ENCODE measurements at places on chromosomes 5 and 9.

GRCh38 chr5:61018062-61018461, 73.1 kb downstream of the NDUFAF2 start:
- no peak for DNase-seq

DNA sequence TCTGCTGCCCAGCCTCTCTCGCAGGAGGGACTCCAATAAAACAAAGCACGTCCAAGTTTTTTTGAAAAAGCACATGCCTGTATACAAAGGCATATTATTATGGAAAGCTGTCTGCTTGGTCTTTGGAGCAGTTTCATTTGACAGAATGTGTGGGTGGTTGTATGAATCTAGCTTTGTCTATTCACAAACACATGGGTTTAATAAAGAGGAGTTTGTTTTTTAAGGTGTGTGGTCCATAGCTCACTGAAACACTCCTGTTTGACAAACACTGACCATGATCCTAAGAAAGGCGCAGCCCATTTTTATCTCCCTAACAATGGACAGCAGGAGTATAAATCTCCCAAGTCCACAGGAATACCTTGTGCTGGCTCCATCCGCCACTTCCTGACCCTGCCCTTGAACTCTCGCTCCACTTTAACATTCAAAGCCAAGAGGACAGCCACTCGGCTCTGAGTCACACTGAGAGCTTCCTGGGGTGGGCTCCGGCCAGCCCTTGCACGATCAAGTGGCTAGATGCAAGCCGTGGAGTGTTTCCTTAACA, 371.9 kb downstream of the EBF1 start:
- DNase-seq: no peak

- no peak for DNase-seq
These were observed 24.6 kb upstream of the IFNB1 start for GRCh38 chr9:21102305-21102704.

DNA sequence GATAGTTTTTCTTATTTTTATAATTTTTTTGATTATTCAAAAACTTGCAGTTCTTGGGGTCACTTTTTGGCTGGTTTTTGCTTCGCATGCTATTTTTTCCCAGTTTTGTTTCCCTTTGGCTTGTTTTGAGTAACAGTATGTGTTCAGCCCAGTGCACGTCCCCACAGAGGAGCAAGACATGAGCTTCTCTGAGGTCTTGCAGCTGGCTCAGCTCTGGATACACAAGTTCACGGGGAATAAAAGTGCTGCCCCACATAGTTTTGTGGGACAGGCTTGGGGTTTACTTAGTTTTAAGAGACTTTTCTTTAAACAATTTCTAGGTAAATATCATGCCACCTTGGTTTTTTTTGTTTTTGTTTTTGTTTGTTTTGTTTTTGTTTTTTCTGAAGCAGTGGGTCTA, 297.8 kb upstream of the IRX1 start:
- DNase-seq: no peak

- DNase-seq: no peak
These were observed 82.5 kb downstream of the LRRC70 start for GRCh38 chr5:62661126-62661525.

DNA sequence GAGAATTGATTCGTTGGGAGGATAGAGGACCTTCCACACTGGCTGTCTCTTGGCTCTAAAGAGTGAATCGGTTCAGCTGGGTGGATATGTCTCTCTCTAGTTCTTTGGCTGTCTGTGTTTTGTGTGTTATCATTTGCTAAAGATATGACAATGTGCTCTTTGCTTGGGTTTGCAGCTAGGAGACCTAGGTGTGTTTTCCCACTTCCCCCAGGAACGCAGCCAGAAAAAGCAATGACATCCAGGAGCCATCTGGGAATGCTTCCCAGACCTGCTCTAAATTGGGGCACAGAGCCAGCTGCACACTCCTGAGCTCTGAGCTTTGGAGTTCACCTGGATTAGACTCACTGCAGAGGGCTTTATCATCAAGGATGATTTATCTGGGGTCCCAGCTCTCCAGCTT, 12.8 kb upstream of the PDZD2 start:
- no peak for DNase-seq

All from keratinocyte (primary cell).